ENCODE measurements at places on chromosomes 16 and 17.

DNA sequence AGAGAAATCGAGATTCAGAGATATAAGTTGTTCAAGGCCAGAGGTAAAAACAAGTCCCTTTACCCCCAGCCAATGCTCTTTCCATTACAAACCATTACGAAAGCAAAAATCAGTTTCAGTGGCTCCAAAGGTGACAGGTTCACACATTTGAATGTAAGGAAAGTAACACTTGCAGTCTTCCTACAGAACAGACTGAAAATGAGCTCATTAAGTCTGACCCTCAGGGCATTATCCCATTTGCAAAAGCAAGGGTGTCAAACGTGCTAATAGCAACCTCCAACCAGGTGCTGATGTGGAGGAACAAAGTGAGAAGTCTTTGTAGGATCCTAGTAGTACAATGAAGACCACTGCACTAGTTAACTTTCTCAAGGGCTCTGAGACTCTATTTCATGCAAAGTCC, 65.2 kb downstream of the XPO6 start:
- no peak for DNase-seq

- DNase-seq, result no peak
These were observed 518.5 kb downstream of the CDH13 start for GRCh38 chr16:83145297-83145696.

DNA sequence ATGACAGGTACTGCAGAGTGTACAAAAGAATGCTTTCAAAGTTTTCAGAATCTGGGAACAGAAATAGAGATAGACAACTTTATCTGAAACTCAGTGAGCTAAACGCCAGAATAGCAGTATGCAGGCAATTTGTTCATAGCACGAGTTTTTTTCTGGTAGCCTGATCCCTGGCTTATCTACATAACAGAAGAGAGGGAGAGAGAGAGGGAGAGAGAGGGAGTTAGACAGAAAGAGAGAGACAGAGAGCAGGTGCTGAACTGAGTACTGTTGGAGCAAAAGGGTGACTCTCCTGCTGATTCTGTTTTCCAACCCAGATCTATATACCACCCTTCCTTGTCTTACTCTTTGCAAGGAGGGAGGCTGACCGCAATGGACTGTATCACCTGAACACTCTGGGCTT, 388.0 kb upstream of the CA10 start:
- DNase-seq, result no peak

GRCh38 chr17:49406421-49407061, 8.1 kb downstream of the PHB1 start:
- no peak for DNase-seq

- no peak for DNase-seq
These were observed 186.6 kb downstream of the WWOX start for GRCh38 chr16:78286065-78286464.

GRCh38 chr16:71440669-71441347, 1.0 kb downstream of the TLE7 start:
- no peak for DNase-seq

GRCh38 chr17:29197516-29198272, 17.5 kb upstream of the MYO18A start:
- no peak for DNase-seq

DNA sequence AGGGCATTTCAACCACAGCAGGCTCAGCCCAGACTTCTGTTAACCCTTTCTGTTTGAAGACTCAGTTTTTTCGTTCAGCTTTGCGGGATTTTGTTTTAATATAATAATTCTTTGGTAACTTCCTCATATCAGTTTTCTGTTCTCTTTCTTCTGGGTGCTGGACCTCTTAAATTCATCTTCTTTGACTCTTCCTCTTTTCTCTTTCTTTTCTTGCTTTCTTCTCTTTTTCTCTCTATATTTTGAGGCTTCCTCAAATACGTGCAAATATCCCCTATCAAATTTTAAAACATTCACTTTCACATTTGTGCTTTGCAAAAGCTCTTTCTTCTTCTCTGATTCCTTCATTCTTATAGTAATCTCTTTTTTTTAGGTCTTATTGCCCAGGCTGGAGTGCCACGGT, 136.3 kb downstream of the HS3ST3B1 start:
- no peak for DNase-seq

- DNase-seq, result no peak
These were observed 41.2 kb downstream of the RAB11FIP3 start for GRCh38 chr16:466651-467050.

GRCh38 chr16:46947900-46948547, 25.4 kb downstream of the DNAJA2 start:
- peak; percentile 63 for DNase-seq

DNA sequence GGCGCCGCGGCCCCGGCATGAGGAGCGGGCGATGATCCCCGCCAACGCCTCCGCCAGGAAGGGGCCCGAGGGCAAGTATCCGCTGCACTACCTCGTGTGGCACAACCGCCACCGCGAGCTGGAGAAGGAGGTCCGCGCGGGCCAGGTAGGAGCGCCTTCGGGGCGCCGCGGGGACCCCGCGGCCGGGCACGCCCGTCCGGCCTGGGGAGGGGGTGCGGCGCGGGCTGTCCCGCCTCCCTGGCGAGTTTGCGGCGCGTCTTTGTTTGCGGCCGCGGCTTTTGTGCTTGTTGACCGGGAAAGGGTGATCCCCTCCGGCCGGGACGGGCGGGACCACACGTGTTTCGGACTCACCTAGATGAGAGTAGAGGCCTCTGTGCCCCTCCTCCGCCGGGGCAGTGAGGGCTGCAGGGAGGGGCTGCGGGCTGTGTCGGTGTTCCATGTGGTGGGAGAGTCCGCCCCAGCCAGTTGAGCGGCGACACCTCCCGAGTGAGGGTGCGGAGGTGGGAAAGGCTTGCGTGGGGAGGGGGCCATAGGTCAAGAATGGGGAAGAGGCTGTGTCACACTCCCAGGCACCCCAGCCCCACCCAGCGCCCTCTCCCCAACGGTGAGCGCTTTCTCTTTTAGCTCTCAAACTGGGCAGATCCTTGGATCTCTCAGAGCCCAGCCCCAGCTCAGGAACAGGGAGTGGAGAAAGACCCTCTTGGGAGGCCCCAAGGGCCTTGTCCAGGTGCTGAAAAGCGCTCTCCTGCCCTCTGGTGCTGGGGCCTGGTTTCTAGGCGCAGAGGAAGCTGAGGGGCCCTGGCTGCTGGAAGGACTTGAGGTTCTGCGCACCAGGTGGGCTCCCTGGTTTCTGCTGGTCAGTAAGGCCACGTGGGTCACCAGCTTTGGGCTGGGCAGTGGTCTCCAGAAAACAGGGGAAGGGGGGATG, 923 bp downstream of the ANKRD13B start:
- no peak for DNase-seq
